ENCODE measurements at places on chromosomes 4 and X. TPM values are rescaled to one million over a fixed set of nuclear protein-coding genes. Genes with fewer than 3 reads are reported as not detected.

DNA sequence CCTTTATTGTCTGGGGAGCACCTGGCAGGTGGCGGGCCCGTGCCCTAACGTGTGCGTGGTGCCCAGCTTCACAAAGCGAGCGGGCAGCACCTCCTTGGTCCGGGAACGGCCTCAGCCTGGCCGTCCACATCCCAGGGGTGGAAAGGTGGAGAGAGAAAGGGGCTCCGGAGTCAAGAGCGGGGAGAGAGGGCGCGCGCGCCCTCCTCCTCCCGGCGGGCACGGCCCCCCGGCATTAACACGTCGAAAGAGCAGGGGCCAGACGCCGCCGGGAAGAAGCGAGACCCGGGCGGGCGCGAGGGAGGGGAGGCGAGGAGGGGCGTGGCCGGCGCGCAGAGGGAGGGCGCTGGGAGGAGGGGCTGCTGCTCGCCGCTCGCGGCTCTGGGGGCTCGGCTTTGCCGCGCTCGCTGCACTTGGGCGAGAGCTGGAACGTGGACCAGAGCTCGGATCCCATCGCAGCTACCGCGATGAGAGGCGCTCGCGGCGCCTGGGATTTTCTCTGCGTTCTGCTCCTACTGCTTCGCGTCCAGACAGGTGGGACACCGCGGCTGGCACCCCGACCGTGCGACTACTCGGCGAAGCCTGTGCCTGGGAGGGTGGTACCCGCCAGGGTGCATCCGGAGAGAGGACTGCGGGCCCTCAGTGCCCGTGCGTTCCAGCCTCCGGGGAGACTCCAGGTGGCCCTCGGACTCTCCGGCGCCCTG is at the start of gene KIT:
KIT (plus strand) TSS at position 407 of the 701 bp plus-strand sequence; CDS start at position 465, 58 bp downstream.
- no peak within 1 kb of the TSS for H3K27ac ChIP-seq
- no peaks in the 10 kb centered on the region for H3K36me3 ChIP-seq
- H3K4me3 ChIP-seq, result peak within 1 kb of the TSS; percentile 55
- peaks cover 24% of the 10 kb centered on the region for H3K4me1 ChIP-seq

- H3K27me3 ChIP-seq, result no peaks in the 10 kb centered on the region
- H3K4me3 ChIP-seq, result no peak overlapping the region
- H3K27ac ChIP-seq, result no peak overlapping the region
- H3K36me3 ChIP-seq, result peaks cover 17% of the 10 kb centered on the region
- no peaks in the 10 kb centered on the region for H3K4me1 ChIP-seq
Measured at GRCh38 chr4:1384675-1385372, 21.4 kb downstream of the NKX1-1 start.

- no peak overlapping the region for H3K27ac ChIP-seq
- H3K4me1 ChIP-seq, result no peaks in the 10 kb centered on the region
- no peak for DNase-seq
- H3K27me3 ChIP-seq, result no peaks in the 10 kb centered on the region
Measured at GRCh38 chr4:40687676-40688389, 58.2 kb upstream of the RBM47 start.

Gene UCP1
- total RNA-seq, result not detected

DNA sequence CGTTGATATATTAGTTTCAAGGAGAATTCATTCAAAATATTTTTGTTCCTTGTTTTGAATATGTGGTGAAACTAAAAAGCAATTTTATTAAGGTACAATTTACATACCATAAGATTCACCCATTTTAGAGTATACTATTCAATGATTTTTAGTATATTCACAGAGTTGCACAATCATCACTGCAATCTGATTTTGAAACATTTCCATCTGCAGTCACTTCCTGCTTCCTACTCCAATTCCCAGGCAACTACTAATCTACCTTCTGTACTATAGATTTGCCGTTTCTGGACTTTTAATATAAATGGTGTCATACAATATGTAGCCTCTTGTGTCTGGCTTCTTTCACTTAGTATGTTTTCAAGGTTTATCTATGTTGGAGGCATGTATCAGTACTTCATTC is 71.3 kb downstream of the SLC9A7 start:
- H3K27me3 ChIP-seq, result no peaks in the 10 kb centered on the region
- no peak overlapping the region for H3K27ac ChIP-seq

GRCh38 chrX:139930916-139931645 is 1.8 kb downstream of the ATP11C start:
- no peaks in the 10 kb centered on the region for H3K36me3 ChIP-seq
- no peak overlapping the region for H3K27ac ChIP-seq
- peak; percentile 38 for DNase-seq
- peak overlapping the region; percentile 78 for H3K4me3 ChIP-seq
- H3K4me1 ChIP-seq, result peaks cover 13% of the 10 kb centered on the region

Gene PFKFB1
- total RNA-seq, result 0.49 TPM

- H3K27ac ChIP-seq, result no peak overlapping the region
- DNase-seq, result peak; percentile 67
- H3K4me1 ChIP-seq, result no peaks in the 10 kb centered on the region
- no peaks in the 10 kb centered on the region for H3K27me3 ChIP-seq
- no peaks in the 10 kb centered on the region for H3K36me3 ChIP-seq
Measured at GRCh38 chrX:13506574-13506973, 62.8 kb upstream of the EGFL6 start.

DNA sequence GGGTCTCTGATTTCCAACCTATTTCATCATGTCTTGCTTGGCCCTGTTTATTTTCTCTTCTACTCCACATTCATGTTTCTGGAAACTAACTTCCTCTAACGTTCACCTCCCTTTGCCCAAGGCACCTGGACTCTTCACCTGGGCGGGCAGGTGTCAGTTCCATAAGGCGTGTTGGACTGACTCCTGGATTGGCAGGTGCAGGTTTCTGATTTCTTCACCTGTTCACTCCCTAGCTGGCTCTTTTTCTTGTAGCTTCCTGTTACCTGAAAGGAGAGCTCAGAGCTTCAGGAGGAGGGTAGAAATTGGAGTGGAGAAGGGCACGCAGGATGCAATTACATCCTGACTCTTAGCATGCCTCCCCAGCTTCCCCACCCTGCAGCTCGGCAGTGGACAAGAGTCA is 350.8 kb upstream of the KLF3 start:
- H3K36me3 ChIP-seq, result no peaks in the 10 kb centered on the region
- no peak for DNase-seq
- peaks cover 37% of the 10 kb centered on the region for H3K4me1 ChIP-seq
- H3K27me3 ChIP-seq, result no peaks in the 10 kb centered on the region

Gene CNGA1
- not detected for total RNA-seq

DNA sequence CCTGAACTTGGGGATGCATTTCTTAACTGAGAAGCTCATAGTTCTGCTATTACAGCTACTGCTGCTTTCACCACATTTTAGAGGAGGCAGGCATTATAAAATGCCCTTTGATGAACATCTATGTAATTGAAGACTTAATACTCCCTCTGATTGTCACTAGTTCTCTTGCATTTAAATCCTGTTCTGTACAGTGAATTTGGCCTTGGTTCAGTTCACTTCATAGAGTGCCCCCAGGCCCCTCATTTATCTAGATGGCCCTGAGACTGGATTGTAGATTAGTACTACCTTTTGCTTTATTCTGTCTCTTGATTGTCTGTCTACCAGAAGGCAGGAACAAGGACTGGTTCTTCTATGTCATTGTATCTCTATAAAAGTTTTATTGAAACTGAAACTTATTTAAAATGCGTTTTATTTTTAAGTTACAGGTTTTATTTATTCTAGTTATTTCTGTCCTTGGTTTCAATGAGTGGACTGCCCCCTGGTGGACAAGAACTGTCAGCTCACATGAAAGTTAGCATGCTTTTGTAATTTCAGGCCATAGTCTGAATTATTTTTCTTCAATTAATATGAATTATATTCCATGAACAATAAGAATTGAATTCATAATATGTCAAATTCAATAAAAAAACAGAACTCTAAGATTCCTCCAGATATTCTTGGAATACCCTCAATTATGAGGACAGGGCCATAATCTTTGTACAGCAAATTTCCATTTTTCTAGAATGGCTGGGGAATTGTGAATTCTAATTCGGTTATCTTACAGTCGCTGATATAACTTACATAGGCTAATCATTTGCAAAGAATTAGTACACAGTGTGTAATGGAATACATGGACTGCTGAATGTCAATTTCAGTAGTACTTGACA is 47.2 kb upstream of the TMEM33 start:
- peaks cover 1% of the 10 kb centered on the region for H3K4me1 ChIP-seq
- no peaks in the 10 kb centered on the region for H3K36me3 ChIP-seq
- DNase-seq, result no peak
- H3K4me3 ChIP-seq, result no peak overlapping the region
- H3K27me3 ChIP-seq, result peaks cover 6% of the 10 kb centered on the region

Gene BRCC3
- 12.8 TPM for total RNA-seq

Gene ARFIP1
- 3.0 TPM for total RNA-seq

GRCh38 chr4:78299565-78299972 is 242.4 kb downstream of the FRAS1 start:
- no peak overlapping the region for H3K4me3 ChIP-seq
- DNase-seq, result no peak
- H3K27ac ChIP-seq, result no peak overlapping the region

DNA sequence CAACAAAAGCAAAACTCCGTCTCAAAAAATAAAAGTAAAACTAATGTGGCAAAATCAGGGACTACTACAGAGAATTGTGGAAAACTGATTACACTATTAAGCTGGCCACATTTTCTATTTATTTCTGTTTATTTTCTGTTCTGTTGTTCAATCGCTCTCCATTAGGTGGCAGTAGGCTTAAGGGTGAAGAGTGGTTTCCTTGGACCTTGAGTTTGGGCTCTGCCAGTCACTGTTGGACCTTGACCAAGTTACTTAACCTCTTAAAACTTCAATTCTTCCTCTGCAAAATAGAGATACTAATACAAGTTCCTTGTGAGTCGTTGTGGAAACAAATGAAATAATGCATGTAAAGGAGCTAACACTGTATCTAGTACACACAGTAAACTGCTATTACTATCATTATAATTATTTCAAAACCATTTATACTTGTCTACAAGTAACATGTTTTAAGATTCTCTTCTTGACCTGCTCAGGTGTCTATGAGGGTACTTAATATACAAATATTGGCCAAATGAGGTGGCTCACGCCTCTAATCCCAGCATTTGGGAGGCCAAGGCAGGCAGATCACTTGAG is 15.2 kb downstream of the HSD17B11 start:
- H3K4me1 ChIP-seq, result no peaks in the 10 kb centered on the region
- peaks cover 43% of the 10 kb centered on the region for H3K36me3 ChIP-seq
- H3K27me3 ChIP-seq, result no peaks in the 10 kb centered on the region
- DNase-seq, result peak; percentile 63

DNA sequence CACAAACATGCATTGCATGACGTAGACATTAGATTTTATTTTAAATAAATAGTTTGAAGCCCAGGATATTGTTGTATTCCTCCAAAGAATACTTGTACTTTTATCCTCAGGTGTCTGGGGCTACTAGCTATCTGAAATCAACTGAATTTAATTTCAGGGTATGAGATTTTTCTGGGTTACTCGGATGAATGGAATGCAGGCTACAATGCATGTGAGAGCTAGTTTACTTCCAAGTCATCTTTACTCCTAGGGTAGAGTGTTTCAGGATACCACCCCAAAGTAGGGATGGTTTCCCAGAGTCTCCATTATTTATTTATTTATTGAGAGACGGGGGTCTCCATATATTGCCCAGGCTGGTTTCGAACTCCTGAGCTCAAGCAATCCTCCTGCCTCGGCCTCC is 66.4 kb downstream of the HPRT1 start:
- no peaks in the 10 kb centered on the region for H3K36me3 ChIP-seq
- DNase-seq, result no peak
- no peak overlapping the region for H3K4me3 ChIP-seq
- no peak overlapping the region for H3K27ac ChIP-seq
- H3K4me1 ChIP-seq, result no peaks in the 10 kb centered on the region
- H3K27me3 ChIP-seq, result no peaks in the 10 kb centered on the region

Gene FMR1NB
- not detected for total RNA-seq

DNA sequence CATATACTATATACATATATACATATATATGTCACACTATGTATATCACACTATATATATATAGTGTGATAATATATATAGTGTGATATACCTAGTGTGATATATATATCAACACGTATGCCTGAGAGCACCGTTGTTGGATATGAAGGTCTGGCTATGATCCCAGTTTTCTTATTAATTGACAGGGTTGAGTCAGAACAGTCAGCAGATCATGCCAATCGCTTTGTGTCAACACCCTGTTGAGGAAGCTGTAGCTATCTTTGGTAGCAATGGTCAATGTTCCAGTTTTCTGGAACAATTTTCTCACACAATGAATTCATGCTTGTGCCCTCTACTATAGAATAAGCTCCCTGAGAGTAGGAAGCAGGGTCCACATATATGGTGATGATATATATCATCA is 496.0 kb upstream of the AGA start:
- H3K36me3 ChIP-seq, result no peaks in the 10 kb centered on the region
- DNase-seq, result no peak
- H3K27me3 ChIP-seq, result no peaks in the 10 kb centered on the region
- H3K4me1 ChIP-seq, result no peaks in the 10 kb centered on the region
- no peak overlapping the region for H3K27ac ChIP-seq
- H3K4me3 ChIP-seq, result no peak overlapping the region

DNA sequence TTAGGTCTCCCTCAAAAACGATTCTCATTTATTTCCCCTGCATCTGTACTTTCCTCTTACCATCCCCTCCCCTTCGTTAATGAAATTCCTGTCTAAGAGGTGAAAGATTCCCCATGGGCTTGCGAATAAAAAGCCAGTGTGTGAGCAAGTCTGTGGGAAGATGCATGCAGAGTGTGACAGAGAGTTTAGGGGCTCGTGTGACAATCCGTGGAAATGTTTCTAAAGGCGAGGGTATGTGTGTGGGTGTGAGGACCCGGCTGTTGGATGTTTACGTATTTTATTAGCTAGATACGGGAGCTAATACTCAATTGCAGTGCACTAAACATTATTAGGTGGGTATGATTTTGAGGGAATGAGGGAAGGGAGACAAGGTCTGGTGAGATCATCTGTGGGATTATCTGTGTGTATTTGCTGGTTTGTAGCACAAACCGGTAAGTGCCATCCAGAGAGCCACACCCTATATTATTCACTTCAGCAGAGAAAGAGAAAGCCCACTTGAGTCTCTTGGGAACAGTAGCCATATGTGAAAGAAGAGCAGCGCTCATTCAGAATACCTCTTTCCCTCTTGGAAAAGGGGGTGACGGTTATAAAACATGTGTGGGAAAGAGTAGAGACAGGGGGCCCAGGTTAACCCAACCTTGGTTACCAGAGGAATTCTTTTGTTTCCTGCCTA is 893 bp upstream of the HOPX start:
- no peaks in the 10 kb centered on the region for H3K36me3 ChIP-seq
- no peak overlapping the region for H3K4me3 ChIP-seq
- DNase-seq, result no peak

DNA sequence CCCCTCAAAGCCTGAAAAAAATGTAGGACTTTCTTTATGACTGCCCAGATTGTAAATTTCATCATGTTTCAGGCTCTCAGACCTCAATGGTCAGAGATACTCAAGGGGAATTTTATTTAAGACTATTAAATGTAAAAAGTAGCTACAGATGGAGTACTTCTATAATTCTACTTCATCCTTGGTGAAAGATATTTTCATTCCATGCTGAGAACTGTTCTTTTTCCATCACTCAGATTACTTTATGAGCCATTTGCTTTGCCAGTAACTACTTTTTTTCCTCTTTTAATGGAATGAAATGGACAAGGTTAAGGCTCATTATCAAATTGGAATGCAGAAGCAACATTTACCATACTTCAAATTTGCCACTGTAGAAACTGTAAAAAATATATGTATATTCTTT is 38.0 kb upstream of the PLS3 start:
- no peak for DNase-seq
- H3K4me3 ChIP-seq, result no peak overlapping the region
- H3K27me3 ChIP-seq, result no peaks in the 10 kb centered on the region
- H3K36me3 ChIP-seq, result no peaks in the 10 kb centered on the region
- H3K27ac ChIP-seq, result no peak overlapping the region

Gene SPINK2
- total RNA-seq, result 5.2 TPM

Gene NOX1
- total RNA-seq, result 0.36 TPM

Gene FAAH2
- total RNA-seq, result 7.4 TPM

GRCh38 chr4:112516471-112517066 is 589 bp upstream of the NEUROG2 start:
- H3K27ac ChIP-seq, result no peak overlapping the region
- peaks cover 50% of the 10 kb centered on the region for H3K4me1 ChIP-seq
- DNase-seq, result no peak
- H3K36me3 ChIP-seq, result no peaks in the 10 kb centered on the region

Gene CXorf49
- total RNA-seq, result not detected
